Kidney (tissue), 22 donors: ENCODE measurements at places on chromosomes 7 and 10.
A peak's percentile ranks its signal among the peaks of the same experiment; 100 is the strongest.

DNA sequence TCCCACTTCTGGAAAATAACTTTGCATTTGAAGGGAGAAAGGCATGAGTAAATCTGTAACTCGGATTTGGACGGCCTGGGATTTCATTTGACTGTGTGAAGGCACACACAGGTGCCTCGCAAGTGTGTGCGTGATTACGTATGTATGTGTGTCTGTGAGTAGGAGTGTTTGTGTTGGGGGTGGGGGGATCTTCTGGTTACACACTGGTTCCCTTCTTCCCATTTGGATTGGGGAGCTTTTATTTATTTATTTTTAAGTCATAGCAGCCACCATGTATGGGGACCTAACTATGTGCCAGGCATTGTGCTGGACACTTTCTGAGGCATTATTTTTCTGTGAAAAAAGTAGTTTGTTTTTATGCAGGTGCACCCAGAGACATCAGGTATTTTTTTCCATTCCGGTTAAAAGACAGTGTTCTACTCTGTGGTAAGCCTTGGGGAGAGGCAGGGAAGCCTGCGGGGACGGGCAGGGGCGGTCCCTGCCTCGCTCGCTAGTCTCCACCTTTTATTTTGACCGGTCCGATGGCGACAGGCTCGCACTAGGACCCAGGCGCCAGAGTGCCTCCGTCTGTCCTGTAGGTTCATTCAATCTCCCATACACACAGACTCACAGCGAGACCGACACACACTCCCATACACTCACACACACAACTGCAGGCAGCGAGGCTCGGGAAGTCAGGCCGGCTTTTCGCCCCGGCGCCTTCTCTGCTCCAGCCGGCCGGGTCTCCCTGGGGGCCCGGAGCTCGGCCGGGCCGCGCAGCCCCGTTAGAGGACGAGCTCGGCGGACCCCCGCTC lies at the start of gene MXI1:
MXI1 (plus strand) TSS at position 595 of the 794 bp plus-strand sequence. CDS start 204 bp downstream, outside the sequence.
- DNase-seq: peak; percentile 87

DNA sequence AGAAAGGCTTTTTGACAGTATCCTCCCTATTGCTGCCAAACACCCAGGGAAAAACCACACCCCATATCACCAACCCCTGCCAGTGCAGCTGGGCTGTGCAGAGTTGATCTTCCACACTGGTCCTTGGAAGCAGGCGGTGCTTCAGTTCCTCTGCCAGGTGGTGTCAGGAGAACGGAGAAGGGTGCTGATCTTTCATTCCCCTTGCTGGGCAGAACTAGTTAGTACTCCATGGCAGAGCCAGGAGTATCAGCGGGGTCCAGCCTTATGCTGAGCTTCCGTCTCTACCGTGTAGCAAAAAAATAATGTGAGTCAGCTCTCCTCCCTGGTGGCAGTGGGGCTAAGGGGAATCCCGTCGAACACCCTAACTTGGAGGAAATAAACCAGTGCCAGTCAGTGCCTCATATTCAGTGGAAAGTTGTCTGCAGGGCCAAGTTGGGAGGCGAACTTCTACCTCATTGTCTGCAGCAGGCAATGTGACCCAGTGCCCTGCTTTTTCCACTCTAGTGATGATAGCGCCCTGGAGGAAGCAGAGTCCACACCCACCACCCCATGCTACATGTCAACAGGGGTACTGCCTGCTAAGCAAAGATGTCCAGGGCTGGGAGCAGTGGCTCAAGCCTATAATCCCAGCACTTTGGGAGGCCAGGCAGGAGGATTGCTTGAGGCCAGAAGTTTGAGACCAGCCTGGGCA lies 175.4 kb downstream of the AUTS2 start:
- no peak for DNase-seq

DNA sequence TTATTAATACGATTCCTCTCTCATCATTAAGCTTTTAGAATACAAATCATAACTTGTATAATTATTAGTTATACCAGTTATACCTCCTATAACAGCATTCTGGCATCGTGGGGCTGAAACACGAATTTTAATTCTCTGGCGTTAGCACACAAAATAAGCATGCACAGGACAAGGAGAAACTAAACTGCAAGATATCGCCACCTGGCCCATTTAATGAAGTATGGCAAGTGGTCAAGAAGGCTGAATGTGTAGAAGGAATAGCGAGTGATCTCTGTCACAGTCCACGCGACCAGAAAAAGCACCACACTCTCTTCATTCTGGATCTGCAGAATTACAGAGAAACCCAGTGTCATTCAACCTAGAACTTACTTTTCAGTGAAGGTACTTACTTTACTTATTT lies 18.1 kb downstream of the HACD1 start:
- DNase-seq: peak; percentile 60

- peak; percentile 84 for DNase-seq
Measured at GRCh38 chr10:84540617-84541288, 212.4 kb downstream of the CCSER2 start.

GRCh38 chr7:29090836-29091601 lies 55.3 kb downstream of the CPVL start:
- DNase-seq: peak; percentile 59

GRCh38 chr10:51918440-51918839 lies 219.0 kb upstream of the CSTF2T start:
- DNase-seq: peak; percentile 52

DNA sequence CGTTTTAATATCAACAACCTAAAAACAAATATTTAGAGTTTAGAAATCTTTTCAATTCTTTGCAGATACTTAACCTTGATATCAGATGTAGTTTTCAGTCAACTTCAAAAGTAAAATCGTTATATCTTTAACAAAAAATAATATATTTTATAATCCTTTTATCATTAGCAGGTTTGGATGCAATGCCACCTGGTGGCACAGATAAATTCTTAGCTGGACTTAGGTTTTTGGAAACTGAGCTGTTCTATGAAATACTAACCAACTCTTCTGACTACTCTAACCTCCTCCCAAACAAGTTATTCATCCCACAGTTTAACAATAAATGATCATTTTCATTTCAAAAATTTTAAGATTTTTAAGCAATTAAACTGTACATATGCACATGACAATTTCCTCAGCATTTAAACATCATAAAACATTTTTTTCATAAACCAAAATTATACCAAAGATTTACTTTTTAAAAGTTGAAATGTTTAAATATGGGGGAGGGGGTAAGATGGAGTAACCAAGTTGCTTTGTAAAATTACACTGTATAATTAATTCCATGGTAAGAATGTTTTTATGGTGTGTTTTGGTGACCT lies 56.9 kb downstream of the HIBADH start:
- DNase-seq: peak; percentile 62

GRCh38 chr7:1794888-1795542 lies 124.9 kb downstream of the ELFN1 start:
- DNase-seq: no peak

- no peak for DNase-seq
Measured at GRCh38 chr10:7707858-7708622, 4.9 kb downstream of the ITIH2 start.

DNA sequence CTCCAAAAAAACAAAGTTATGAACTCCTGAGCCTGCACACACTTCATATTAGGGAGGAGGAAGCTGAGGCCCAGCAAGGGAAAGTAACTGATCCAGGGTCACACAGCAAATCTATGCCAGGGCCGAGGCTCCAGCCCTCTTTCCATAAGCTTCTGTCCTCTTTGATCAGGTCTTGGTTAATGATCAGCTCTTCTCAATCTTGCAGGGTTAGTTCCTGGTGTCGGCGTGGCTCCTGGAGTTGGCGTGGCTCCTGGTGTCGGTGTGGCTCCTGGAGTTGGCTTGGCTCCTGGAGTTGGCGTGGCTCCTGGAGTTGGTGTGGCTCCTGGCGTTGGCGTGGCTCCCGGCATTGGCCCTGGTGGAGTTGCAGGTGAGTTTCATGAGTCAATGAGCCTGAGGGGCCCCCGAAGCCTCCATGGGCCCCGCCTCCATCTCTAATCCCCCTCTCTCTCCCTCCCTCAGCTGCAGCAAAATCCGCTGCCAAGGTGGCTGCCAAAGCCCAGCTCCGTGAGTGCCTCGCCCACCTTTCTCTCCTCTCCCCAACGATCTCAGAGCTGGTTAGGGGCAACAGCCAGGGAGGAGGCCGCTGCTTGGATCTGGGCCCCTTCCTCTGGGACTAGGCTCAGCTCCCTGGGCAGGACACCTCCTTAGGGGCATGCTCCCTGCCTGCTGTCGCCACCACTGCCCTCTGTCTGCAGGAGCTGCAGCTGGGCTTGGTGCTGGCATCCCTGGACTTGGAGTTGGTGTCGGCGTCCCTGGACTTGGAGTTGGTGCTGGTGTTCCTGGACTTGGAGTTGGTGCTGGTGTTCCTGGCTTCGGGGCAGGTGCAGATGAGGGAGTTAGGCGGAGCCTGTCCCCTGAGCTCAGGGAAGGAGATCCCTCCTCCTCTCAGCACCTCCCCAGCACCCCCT lies 23.7 kb upstream of the LIMK1 start:
- DNase-seq: peak; percentile 94

- DNase-seq: no peak
Measured at GRCh38 chr7:38199154-38199553, 21.1 kb downstream of the STARD3NL start.

DNA sequence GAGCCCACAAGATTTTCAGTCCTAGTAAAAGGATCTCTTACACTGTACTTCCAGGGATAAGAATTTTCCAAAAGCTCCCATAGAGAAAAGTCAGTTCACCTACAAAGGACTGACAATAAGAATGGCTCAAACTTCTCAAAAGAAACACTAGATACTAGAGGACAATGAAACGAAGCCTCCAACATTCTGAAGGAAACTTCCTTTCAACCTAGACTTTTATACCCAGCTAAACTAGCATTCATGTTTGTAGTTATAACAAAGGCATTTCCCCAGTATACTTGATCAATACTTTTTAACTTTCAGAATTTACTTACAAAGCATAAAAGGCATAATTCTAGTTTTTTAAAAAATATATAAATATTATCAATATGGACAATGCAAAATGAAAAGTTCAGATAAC lies 41.0 kb upstream of the DNAAF5 start:
- no peak for DNase-seq

- no peak for DNase-seq
Measured at GRCh38 chr10:75129537-75129936, 18.1 kb downstream of the SAMD8 start.

GRCh38 chr7:102988631-102989560 lies 76.1 kb downstream of the LRRC17 start:
- no peak for DNase-seq

- DNase-seq: no peak
Measured at GRCh38 chr10:74011770-74012169, 13.9 kb downstream of the VCL start.
